Stimulated activated CD4-positive, alpha-beta T cell treated with anti-CD3 and anti-CD28 coated beads, Interleukin-1b, Interleukin-23, amount 100 ng/mL, for 4 hours (primary cell): ENCODE measurements at places on chromosomes 6 and 20.

- DNase-seq, result peak; percentile 85
Observed at GRCh38 chr20:32652739-32653526, 20.8 kb downstream of the C20orf203 start.

DNA sequence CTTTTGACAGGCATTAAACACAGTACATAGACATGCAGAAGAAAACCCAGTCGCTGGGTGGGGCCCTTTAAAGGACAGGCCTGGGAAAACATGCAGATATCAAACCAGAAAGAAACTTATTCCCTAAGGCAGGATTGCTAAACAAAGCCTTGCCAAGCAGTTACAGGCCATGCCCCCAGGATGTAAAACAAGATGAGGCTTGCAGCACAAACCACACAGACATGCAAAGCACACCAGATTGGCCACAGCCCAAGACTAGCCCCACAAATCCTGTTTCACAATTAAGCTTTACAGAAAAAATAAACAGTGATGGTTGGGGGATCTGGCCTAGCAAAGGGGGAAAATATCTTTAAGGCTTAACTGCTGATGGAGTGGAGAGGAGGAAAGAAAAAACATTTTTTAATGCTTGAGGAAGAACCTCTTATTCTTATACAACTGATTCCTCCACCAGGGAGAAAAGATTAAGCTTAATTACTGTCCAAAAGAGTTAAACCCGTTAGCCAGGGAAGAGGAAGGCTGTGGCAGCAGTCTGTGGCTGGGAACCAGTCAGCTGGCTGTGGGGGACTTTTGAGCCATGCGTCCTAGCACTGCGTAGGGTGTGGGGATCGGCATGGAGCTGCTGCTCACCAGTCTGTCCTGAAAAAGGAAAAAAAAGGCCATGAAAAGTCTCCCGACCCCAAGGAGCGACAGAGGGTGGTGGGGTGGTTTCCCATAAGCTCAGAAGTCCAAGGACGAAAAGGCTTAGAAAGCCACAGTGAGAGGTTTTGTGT, 28.4 kb downstream of the COL19A1 start:
- DNase-seq, result no peak

DNA sequence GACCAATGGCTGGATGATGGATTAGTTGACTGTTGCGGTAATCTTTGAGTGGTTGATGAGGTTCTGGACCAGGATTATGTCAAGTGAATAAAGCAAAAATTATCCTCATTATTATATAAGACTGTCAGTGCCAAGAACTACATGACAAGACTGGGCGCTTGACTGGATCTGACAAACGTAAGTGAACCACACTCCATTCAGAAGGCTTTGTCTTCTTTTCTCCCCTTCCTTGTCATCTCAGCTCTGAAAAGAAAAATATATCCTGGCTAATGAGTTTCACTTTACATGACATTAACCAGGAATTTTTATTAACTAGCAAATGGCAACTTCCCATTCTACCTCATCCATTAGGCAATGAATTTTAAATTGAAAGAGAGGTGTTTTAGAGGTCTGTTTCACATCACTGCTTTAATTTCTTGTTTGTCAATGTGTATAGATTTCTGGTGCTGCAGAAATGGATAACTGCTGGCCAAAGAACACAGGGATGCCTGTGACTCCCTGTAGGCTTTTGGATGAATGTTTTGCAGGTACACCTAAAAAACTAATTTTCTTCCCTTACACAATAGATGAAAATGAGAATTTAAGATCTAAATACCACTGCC, 150.1 kb downstream of the ELOVL4 start:
- no peak for DNase-seq

GRCh38 chr6:4356899-4357659, 221.7 kb upstream of the ECI2 start:
- DNase-seq, result no peak

- no peak for DNase-seq
Observed at GRCh38 chr6:63792736-63793464, 157.3 kb downstream of the PHF3 start.

GRCh38 chr6:150981669-150982068, 116.2 kb downstream of the MTHFD1L start:
- DNase-seq, result no peak
